GM23248 (cell line): ENCODE measurements at places on chromosomes 5 and 9.

GRCh38 chr5:83551821-83552220 lies 80.3 kb downstream of the VCAN start:
- DNase-seq: peak; percentile 72

GRCh38 chr9:2818804-2819121 lies 25.1 kb downstream of the PUM3 start:
- DNase-seq: no peak

DNA sequence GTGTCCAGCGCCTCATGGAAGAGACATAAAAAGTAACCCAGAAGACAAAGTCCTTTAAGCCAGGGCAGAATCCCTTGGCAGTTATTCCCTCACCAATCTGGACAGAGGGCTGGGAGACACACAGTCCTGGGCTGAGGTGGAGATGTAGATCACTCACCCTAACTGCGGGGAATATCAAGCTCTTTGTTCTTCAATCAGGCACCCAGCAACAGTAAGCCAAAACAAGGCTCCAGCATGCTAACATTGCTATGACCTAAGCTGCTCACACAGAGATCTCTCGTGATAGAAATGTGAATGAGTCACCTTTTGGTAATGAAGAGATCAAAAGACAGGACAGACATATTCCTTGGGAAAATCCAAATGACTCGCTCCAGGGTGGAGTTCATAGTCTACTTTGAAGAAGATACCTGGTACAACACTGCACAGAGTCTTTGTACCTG lies 101.3 kb downstream of the FBN2 start:
- peak; percentile 65 for DNase-seq

DNA sequence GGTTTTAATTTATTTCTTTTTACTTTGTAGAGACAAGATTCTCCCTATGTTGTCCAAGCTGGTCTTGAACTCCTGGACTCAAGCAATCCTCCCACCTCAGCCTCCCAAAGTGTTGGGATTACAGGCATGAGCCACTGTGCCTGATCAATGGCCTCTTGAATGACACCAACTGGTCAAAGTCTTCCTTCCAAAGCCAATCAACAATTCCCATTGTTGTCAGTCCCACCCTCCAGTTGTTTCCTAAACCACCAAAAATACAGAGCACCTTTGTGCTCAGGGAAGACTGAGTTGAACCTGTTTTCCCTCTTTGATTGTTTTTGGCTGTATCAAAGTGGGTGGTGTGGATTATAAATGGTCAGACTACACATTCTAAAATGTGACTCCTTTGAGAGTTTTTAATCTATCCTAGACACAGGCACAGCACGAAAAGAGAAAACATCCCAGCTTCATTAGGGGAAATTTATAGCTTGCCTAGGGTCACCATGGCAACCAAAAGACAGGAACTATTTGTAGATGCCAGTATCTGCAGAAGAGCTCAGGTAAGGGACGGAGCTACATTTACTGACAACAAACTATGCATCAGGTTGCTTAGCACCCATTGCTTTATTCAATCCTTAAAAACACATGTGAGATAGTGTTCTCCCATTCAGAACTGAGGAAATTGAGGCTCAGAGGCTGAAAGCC lies 27.6 kb upstream of the ATP6V1G1 start:
- no peak for DNase-seq

GRCh38 chr5:56269216-56269927 lies 36.2 kb upstream of the ANKRD55 start:
- peak; percentile 83 for DNase-seq

DNA sequence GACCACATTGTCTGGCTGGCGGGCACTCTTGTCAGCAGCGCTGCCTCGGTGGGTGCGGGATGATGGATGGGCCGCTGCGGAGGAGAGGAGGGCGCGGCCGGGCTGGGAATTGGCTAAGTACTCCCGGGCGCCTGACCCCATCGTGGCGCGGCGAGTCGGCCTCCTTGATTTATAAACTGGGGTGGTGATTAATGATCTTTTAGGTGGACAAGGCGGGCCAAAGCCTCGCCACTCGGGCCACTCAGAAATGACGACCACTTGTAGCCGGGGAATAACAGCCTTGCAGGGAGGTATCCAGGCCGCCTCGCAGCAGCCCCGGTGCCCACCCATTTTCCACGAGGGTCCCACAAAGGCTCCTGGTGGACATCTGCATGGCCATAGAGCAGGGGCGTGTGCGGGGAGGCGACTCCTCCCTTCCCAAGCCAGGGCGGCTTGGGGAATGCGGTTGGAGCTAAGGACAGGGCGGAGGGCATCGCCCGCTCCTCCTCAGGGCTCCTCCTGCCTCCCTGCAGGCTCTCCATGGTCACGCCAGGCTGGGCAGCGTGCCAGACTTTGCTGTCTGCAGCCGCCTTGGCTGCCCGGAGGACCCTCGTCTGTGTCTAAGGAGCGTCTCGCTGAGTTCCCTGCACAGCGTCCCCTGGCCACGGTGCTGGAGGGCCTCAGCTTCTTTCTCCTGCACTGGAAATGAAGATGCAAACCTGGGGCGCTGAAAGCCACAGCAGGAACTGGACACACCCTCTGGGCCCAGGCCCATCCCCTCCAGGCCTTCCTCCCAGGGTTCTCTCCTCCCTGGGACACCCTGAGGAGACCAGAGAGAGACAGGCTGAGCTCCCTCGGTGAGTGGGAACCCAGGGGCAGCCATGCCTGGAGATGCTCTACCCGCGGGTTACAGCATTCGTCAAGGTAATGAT lies 287.4 kb upstream of the IRX4 start:
- DNase-seq: no peak

DNA sequence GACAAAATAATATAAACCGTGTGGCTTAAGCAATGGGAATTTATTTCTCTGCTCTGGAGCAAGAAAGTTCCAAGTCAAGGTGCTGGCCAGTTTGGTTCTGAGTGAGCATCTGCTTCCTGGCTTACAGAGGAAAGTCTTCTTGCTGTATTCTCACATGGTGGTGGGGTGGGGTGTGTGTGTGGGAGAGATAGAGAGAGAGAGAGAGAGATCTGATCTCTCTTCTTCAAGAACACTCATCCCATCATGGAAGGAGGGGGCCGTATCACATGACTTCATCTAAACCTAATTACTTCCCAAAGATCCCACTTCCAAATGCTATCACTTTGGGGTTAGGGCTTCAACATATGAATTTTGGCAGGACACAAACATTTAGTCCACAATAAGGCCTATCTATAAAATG lies 91.2 kb downstream of the PRR16 start:
- no peak for DNase-seq

DNA sequence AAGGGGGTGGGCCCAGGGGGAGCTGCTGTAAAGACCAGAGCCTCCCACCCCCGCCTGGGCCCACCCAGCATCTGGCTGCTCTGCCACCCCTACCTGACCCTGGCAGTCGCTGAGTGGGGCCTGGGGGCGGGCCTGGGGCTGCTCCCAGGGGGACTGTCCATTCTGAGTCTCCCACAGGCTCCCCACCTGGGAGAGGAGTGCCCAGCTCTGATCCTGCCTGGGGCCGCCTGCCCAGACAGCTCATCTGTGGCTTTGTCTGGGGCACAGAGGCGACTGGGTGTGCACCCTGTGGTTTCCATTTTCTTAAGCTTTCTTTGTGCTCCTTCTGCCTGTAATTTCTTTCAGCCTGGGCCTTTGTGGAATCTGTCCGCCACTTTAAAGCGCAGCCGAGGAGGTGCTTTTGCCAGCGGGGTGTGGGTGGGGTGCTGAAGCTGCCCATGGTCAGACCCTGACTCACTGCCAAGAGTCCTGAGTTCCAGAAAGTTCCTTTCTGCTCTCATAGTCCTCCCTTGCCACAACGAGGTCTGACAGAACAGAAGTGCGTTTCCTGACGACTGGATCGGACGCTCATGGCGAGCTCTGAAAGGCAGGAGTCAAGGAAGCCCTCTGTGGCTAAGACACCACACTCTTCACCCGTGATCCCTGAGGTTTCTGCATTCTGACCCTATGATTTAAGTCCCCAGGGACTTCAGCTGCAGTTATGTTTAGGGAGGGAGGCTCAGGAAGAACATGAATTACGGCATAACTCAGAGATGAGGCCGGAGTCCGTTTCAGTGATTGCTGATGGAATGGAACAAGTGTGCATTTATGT lies 225.0 kb downstream of the FANCC start:
- peak; percentile 86 for DNase-seq

DNA sequence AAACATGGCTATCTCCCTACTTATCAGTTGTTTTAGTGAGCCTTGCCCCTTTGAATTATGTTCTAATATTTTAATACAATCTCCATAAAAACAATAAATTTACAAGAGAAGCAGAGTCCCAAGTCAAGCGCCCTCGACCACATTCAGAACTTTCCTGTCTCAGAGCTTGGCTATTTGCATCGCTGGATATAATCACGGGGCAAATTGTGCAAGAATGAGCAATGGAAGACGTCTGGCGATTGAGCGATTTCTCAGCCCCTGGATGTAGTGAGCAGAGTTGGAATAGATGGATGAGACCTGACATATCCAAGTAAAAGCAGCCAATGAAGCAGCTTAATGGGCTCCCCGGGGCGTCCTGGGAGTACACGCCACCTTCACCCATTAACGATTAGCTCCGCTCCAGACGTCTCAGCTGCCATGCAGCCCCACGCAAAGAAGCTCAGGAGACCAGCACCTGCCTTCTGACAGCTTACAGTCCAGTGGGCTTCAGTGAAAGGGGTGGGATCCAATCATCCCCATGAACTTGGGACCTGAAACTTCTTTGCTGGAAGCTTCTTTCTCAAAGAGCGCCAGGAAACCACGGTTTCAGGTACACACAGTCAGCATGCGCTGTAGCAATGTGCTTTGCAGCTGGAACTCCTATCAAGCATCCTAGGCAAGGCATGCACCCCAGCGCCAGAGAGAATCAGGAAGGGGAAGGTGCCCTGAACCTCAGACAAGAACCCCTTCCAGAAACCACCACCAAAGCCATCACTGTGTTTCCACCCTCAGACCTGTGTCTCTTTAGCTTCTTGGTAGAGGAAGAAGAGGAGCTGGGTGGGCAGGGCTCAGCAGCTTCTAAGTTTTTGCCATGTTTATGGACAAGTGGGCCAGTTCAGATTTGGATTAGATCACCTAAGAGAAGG lies 92.0 kb upstream of the IRX4 start:
- no peak for DNase-seq

DNA sequence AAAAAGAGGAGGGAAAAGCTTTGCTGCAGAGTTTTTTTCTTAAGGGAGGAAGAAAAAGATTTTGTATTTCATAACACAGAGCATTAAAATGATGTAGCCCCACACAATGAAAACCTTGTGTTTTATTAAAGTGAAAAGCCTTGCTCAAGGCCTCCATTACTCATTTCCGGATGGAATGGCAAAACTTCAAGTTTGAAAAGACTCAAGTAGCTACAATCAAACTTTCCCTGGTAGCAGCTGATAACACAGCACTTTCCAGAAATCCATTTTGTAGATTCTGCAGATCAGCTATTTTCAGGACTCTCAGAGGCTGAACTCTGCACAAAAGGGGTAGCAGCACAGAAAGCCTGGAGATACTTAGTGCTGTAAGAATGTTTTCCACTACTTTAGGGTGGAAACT lies 374.8 kb downstream of the NFIB start:
- DNase-seq: peak; percentile 89

DNA sequence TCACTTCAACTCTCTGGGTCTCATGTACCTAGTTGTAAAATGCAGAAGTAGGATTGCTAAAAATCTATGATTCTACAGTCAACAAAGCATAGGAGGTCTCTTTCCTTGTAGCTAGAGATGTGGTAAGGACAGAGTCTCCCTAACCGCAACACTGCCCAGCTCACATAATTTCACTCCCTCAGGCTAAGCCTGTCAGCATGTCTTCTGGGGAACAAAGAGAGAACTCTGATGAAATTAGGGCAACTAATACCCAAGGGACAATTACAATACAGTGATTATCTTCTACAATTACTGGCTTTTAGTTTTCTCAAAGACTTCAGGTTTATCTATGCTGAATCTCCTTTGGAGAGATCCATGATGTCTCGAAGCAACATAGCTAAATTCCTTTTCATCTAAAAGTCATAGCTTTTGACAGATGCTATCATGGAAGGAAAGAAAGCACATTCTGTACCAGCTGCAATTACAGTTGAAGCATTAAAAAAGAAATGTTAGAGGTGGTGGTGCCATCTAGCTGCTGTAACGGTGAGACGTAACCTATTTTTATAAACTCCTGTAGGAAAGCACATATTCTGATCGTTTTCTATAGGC lies 141.1 kb upstream of the TARS1 start:
- DNase-seq: peak; percentile 83

- no peak for DNase-seq
Measured at GRCh38 chr5:56291661-56292374, 58.7 kb upstream of the ANKRD55 start.

DNA sequence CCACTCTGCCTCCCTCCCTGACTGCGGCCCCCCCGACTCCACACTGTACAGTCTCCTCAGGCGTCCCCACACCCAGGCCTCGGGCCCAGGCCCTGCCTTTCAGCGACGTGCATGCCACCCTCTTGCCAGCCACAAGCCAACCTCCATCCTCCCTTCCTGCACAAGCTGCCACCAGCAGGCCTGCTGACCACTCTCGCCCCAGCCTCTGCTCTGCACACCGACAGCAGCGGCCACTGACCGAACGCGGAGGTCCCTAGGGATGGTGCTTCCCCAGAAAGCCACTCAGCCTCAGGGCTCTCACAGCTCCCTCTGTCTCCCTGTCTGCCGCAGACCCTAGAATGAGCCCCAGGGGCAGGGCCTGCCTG lies 18.6 kb downstream of the LMAN2 start:
- no peak for DNase-seq

- DNase-seq: peak; percentile 40
Measured at GRCh38 chr5:96125231-96125891, 163.7 kb upstream of the ELL2 start.

GRCh38 chr9:34862836-34863235 lies 95.2 kb upstream of the PHF24 start:
- no peak for DNase-seq

DNA sequence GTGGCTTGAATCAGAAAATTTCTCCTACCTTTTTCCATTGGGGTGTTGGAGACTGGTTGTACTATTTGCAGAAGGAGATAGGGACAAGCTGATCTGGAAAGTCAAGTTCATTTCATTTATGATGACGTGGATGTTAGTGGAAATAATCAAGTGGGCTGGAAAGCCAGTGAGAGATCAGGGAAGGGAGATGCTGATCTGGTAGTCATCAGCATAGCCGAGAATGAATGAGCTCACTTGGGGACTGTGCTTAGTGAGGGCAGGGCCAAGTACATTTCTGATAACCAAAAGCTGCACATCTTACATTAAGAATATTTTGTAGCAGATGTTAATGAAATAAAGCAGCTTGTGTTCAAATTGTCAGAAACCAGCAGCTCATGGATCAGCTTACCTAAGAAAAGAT lies 12.1 kb downstream of the MAN2A1 start:
- DNase-seq: peak; percentile 51

- DNase-seq: peak; percentile 97
Measured at GRCh38 chr5:157858527-157859226, at the start of gene CLINT1. Gene CLINT1, minus strand, starts transcription at chr5:157859145. Its CDS starts 175 bp downstream, at chr5:157858970.

DNA sequence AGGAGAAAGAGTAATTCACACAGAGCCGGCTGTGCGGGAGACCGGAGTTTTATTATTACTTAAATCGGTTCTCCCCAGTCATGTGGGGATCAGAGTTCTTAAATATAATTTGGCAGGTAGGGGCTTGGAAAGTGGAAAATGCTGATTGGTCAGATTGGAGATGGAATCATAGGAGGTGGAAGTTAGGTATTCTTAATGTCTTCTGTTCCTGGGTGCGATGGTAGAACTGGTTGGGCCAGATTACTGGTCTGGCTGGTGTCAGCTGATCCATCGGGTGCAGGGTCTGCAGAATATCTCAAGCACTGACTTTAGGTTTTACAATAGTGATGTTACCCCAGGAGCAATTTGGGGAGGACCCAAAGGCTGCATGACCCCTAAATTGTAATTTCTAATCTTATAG lies 4.6 kb upstream of the CERCAM start:
- no peak for DNase-seq

GRCh38 chr9:108517651-108518365 lies 338.0 kb downstream of the ACTL7B start:
- peak; percentile 13 for DNase-seq

GRCh38 chr5:65271906-65272305 lies 209.8 kb downstream of the ADAMTS6 start:
- DNase-seq: no peak
